ENCODE measurements at places on chromosomes 16 and 17.

DNA sequence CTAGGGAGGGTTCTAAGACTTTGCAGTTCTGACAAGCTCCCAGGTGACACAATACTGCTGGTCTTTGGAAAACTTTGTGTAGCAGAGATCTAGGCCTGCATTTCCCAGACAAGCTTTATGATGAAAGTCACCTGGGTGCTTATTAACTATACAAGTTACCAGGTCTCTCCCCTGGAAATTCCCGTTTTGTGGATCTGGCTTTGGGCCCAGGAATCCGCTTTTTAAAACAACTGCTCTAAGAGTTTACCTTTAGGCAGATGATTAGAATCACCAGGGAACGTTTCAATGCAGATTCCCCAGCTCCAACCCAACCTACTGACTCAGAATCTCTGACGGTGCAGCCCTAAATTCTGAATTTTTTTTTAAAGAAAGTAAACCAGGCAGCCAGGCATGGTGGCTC is 36.3 kb downstream of the MYH3 start:
- DNase-seq: no peak

DNA sequence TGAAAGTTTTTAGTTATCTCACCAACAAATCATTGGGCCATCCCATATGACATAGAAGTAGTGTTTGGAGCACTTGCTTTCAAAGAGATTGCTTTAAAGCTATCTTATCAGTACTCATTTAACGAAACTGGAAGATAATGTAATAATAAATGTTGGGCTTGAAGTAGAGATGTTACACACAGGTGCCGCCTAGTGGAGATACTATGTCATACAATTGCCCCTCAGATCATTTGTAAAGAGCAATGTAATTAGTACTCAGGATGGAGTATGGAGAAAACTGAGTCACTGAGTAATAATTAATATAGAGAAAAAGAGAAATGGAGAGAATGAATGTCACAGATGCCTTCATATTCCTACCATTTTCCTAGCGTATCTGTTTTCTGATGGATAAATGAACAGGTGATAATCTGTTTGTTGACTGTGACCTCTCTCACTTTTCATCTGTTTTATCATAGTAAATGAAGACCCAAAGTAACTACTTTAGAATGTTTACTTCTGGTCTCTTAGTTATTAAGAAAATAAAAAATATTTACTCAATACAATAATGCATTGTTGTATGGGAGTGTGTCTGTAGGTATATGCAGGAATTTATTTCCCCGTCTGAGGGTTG is 80.4 kb downstream of the EFCAB5 start:
- peak; percentile 68 for DNase-seq

DNA sequence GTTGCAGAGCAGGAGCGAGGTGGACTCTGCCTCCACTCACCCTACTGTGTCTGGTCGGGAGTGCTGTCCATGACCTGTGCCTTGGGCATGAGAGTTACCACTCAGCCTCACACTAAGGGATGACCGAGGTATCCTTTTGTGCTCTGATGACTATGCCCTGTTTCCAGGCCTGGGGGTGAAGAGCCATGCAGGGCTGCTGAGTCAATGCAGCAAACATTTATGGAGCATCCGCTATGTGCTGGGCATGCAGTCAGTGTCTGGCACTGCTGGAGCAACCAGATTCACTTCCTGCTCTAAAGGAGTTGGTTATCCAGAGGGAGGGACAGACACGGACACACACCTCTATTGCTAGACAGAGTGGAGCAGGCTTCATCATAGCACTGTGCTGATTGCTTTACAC is 7.6 kb upstream of the HNF1B start:
- no peak for DNase-seq

DNA sequence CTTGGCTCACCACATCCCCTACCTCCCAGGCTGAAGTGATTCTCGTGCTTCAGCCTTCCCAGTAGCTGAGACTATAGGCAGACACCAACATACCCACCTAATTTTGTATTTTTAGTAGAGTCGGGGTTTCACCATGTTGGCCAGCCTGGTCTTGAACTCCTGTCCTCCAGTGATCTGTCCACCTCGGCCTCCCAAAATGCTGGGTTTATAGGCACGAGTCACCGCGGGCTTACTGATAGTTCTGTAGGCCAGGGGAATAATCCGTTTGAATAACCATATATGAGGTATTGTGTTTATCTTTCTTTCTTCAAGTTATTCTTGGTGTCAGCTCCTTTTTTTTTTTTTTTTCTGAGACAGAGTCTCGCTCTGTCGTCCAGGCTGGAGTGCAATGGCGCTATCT is 7.7 kb downstream of the FAM234A start:
- DNase-seq: no peak

DNA sequence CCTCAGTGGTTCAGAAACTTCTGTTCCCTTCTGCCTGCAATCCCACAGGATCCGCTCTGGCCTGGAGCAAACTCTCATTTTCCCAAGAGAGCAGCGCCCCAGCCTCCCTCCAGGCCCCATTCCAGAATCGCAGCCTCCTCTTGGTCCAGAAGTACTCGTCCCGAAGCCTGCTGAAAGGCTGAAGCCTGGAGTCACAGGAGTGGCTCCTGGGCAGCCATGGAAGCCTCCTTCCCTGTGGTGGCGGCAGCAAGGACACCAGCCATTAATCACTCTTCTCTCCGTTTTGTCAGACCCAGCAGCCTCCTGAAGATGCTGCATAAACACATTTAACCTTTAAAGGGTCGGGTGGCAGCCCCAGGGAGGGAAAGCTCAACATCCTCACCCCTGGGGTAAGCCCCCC is 66.9 kb upstream of the TNRC6C start:
- DNase-seq: no peak

DNA sequence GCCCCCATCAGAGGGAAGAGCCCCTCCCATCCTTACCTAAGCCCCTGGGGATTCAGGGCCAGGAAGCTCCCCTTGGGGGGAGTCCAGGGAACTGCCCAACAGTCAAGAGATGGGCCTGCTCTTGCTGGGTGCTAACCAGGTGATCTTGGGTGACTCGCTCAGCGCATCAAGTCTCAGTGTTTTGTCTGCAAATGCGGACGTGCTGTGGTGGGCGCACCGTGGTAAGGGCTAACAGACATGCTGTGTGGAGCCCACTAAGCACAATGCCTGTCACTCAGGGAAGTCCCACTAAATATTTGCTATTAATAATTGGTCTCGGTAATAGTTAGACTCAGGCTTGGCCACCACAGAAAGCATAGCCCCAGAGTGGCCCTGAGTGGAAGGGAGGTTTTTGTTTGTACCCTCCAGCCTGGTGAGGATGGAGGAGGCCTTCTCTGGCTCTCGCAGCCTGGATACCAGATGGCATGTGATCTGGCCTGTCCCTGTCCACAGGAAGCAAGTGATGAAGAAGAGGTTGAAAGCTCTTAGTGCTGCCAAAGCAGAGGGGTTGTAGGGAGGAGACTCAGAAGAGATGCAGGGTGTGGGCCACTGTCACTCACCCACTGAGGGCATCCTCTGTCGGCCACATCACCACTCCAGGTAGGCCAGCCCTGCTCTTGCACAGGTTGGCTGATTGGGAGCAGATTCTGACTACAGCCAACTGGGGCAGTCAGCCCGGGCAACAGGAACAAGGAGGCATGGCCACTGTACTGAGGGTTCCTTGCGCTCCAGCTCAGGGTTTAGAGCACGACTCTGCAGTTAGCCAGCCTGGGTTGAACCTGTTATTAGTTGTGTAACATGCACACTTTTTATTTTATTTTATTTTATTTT is 69.8 kb upstream of the KSR1 start:
- DNase-seq: no peak

DNA sequence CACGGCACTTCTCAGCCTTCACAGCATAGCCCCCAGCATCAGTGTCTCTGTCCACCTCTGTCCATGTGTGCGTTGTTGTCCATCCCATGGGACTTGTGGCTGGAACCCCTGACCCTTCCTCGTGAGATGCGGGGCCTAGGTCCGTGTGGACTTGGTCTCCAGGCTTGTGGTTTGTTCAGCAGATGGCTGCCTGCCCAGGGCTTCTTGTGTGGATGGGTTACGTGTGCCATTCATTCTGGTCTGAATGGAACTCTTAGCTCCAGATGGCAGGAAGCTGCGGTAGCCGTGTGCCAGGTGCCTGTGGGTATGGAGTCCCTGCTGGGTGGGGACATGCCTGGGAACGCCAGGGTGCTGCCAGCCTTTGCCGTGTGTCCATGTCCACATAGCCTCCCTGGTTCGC is 31.7 kb upstream of the NUDT16L1 start:
- DNase-seq: no peak

GRCh38 chr17:66941773-66942450 is 22.6 kb upstream of the CACNG4 start:
- no peak for DNase-seq

- no peak for DNase-seq
Measured at GRCh38 chr17:10114931-10115535, 83.4 kb downstream of the GAS7 start.

- DNase-seq: no peak
Measured at GRCh38 chr16:52872731-52873130, 180.0 kb downstream of the CHD9NB start.

DNA sequence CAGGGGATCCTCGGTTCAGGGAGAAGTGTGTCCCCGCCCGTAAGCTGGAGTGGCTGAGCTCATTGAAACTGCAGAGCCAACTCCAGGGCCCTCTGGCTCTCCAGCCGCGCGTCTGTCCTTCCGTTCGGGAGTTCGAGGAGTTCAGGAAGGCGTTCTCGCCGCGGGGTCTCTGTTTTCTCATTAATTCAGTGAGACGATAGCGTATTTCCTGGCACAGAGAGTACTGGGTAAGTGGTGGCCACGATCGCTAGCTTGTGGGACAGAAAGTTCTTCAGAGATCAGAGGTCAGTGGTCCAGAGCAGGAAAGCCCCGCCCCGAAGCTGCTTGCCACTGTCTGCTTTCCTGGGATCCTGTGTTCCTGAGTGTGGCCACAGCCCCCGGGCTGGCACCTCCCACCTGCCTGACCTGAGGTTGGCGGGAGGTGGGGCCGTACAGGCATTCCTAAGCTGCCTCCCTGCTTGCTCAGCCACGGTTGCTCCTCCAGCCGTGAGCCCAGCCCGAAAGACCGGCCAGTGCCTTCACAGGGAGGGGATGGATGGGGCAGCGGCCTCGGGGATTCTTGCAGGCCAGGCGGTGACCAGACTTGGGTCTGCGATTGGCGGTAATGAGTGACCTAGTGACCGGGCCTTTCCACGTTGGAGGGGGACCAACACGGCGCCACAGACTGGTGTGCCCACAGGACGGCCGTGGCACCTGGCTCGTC is 8.9 kb downstream of the BAIAP2 start:
- no peak for DNase-seq

- DNase-seq: peak; percentile 11
Measured at GRCh38 chr16:88870608-88871348, 4.3 kb upstream of the PABPN1L start.

- no peak for DNase-seq
Measured at GRCh38 chr17:17758941-17759563, 77.7 kb downstream of the SREBF1 start.

DNA sequence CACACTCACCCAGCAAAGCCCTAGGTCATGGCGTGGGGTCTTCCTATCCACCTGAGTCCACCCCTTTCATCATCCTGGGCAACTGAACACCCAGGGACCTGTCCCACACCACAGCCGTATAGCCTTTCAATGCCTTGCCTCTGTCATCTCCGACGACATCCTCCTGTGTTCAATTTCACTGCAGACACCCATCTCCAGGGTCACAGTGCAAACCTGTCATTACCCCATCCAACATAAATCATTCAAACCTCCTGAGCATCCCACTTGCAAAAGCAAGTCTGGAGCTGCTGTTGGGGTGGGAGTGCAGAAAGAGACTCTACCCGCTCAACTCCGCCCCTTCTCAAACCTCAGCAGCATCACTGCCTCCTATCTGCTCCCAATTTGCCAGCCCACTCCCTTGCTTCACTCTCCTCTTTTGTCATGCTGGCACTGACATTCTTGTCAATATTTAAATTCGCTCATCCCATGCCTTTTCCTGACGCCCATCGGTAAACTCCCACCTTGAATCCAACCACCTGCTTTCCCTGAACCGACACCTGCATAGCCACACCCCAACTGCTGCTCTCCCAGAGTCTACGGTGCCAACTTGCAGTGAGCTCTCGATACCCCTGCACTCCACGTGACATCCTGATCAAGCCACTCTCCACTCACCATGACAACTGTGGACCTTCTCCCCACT is 37.0 kb downstream of the MARF1 start:
- peak; percentile 60 for DNase-seq
